ENCODE measurements at places on chromosomes 6 and 20. TPM values are rescaled to one million over a fixed set of nuclear protein-coding genes. Genes with fewer than 3 reads are reported as not detected.

SLC22A2 gene
- not detected for polyA plus RNA-seq

CFAP61 gene
- not detected for polyA plus RNA-seq

SYTL3 gene
- polyA plus RNA-seq, result 11.4 TPM

PACSIN1 gene
- 12.1 TPM for polyA plus RNA-seq

FAM209B gene
- 0.26 TPM for polyA plus RNA-seq

PCSK2 gene
- polyA plus RNA-seq, result 0.66 TPM

NDRG3 gene
- 43.4 TPM for polyA plus RNA-seq

LRP11 gene
- 10.8 TPM for polyA plus RNA-seq

OR2H2 gene
- polyA plus RNA-seq, result 0.73 TPM

MAP3K4 gene
- polyA plus RNA-seq, result 14.5 TPM

ATAT1 gene
- 18.0 TPM for polyA plus RNA-seq

LY6G6F gene
- polyA plus RNA-seq, result not detected

ATP5F1E gene
- polyA plus RNA-seq, result 281 TPM

KIFC1 gene
- polyA plus RNA-seq, result 9.4 TPM

PRSS35 gene
- 99.3 TPM for polyA plus RNA-seq

RPS10 gene
- polyA plus RNA-seq, result 632 TPM

LY6G5C gene
- 5.0 TPM for polyA plus RNA-seq

GPR31 gene
- polyA plus RNA-seq, result not detected

SRMS gene
- not detected for polyA plus RNA-seq

PPP1R3G gene
- polyA plus RNA-seq, result 6.3 TPM

PTGIS gene
- 6.1 TPM for polyA plus RNA-seq

C20orf204 gene
- polyA plus RNA-seq, result 0.35 TPM

MCCD1 gene
- not detected for polyA plus RNA-seq

SNAI1 gene
- polyA plus RNA-seq, result 7.8 TPM

PDE7B gene
- 0.72 TPM for polyA plus RNA-seq

PIM1 gene
- polyA plus RNA-seq, result 20.0 TPM

ZSCAN23 gene
- 4.9 TPM for polyA plus RNA-seq

TBXT gene
- not detected for polyA plus RNA-seq

LCA5 gene
- polyA plus RNA-seq, result 6.6 TPM

DACT2 gene
- 0.77 TPM for polyA plus RNA-seq

C6orf141 gene
- polyA plus RNA-seq, result 0.98 TPM

SYNDIG1 gene
- polyA plus RNA-seq, result 0.39 TPM

ACSS1 gene
- polyA plus RNA-seq, result not detected

CASS4 gene
- not detected for polyA plus RNA-seq

SLC12A5 gene
- polyA plus RNA-seq, result 17.1 TPM

ZSCAN16 gene
- 9.3 TPM for polyA plus RNA-seq

EYS gene
- 0.21 TPM for polyA plus RNA-seq

CLIC5 gene
- polyA plus RNA-seq, result 10.5 TPM

GSTA2 gene
- polyA plus RNA-seq, result 0.24 TPM

RPP40 gene
- 14.3 TPM for polyA plus RNA-seq

COX4I2 gene
- polyA plus RNA-seq, result 0.97 TPM

KCNK17 gene
- not detected for polyA plus RNA-seq

SRSF3 gene
- 160 TPM for polyA plus RNA-seq

BANF2 gene
- polyA plus RNA-seq, result not detected

CYP39A1 gene
- 3.4 TPM for polyA plus RNA-seq

IL20RA gene
- polyA plus RNA-seq, result 3.5 TPM

MAN1A1 gene
- polyA plus RNA-seq, result 21.5 TPM

RIMS1 gene
- 0.17 TPM for polyA plus RNA-seq

CNBD2 gene
- not detected for polyA plus RNA-seq

SLC32A1 gene
- polyA plus RNA-seq, result not detected

GJE1 gene
- polyA plus RNA-seq, result not detected

PLAGL1 gene
- 11.6 TPM for polyA plus RNA-seq

PRPF6 gene
- 78.7 TPM for polyA plus RNA-seq

Measured in cardiac muscle cell (in vitro differentiated cells and primary cell).